Stromal cell of bone marrow (primary cell): ENCODE measurements at places on chromosomes 4 and X.

DNA sequence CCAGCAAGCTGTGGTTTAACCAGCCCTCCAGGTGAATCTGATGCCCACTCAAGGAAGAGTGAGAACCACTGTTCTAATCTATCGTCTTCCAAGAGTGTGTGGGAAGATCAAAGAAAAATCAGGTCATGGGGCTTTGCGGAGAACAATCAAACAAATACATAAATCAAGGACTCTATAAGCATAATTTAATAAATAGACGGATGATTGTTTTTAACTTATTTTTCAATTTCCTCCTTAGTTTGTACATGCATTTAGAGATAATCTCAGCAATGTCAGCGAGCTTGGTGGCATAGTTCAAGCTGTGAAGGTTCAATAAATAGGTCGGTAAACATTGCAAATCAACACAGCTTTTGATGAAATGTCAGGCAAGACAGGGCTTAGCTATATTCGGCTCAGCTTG is 84.9 kb downstream of the DMD start:
- no peak for DNase-seq

DNA sequence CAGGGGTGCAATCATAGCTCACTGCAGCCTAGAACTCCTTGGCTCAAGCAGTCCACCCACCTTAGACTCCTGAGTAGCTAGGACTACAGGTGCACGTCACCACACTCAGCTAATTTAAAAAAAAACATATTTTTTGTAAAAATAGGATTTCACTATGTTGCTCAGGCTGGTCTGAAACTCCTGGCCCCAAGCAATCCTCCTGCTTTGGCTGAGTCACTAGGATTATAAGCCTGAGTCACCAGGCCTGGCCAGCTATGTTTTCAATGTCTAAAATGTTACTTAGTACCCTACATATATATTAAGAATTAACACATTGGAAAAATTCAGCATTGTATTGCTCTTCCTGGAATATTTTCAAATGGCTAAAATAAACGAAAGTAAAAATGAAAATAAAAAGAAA is 37.5 kb downstream of the PNPLA4 start:
- DNase-seq: peak; percentile 24

DNA sequence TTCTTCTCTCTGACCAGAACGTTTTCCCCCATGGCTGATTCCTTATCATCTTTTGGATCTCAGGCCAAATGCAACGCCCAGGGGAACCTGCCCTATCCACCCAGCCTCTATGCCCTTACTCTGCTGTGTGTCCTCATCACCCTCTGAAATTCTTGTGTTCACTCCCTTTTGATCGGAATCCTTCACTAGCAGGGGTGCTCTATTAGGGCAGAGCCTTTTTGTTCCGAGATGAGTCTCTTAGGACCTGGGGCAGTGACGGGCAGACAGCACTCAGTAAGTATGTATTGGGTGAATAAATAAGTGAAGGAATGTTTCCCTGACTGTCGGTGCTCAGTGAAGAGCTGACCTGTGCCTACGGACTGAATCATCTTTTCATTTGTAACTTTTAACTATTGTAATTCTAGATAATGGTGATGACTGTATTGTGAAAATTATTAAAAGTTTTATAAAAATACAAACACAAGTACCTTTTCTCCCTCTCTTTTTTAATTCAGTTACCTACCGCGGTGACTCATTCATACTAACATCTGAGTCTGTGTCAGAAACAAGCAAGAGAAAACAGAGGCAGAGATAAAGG is 4.8 kb upstream of the TENM3 start:
- DNase-seq: no peak

DNA sequence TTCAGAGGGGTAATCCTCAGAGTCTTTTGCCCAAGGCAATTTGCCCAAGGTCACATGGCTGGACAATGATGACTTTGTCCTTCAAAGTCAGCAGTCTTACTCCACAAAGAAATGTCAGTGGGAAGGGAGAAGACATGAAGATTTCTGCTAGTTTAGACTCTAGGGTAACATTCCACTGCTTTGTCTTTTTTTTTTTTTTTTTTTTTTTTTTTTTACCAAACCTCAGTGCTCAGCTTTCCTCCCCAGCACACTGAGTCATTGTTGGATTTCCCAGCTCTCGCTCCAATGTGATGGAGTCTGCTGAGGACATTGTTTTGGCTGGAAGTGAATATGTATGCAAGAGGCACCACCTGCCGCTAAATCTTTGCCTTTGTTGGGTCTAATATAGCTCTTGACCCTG is 7.2 kb upstream of the C1QTNF7 start:
- DNase-seq: peak; percentile 83

- no peak for DNase-seq
These were observed 60.5 kb downstream of the NDNF start for GRCh38 chr4:121011780-121012340.

GRCh38 chrX:20530406-20530921 is 263.8 kb upstream of the RPS6KA3 start:
- peak; percentile 66 for DNase-seq

DNA sequence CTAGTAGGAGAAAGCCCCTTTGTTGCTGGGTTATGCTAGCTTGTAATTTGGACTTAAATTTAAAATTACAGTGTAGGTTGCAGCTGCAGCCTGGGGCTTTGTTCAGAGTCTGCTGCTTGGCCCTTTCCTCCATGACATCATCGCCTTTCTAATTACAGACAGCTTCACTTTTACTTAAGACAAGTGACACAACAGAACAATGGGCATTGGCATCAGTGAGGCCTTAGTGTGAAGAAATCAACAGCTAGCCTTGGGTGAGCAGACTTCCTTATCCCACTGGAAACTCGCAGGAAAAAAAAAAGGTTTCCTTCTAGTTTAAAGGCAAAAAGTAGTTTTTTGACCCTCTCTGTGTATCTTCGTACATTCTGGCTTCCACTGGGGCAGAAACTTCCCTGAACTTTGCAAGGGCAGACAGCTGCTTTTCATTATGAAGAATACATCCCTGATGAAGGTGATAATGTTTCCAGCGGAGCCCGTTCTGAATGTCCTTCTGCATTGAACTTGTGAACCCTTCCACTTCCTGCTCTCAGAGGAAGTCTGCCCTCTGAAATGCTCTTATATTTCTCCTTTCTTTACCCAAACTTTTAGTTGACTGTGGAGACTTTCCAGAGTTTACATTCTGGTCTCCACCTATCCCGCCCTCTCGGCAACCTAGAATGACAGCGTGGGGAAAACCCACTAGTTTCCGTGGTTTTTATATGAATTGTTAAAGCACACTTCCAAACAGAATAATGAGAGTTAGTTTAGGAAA is 123.2 kb upstream of the FAM9C start:
- no peak for DNase-seq

DNA sequence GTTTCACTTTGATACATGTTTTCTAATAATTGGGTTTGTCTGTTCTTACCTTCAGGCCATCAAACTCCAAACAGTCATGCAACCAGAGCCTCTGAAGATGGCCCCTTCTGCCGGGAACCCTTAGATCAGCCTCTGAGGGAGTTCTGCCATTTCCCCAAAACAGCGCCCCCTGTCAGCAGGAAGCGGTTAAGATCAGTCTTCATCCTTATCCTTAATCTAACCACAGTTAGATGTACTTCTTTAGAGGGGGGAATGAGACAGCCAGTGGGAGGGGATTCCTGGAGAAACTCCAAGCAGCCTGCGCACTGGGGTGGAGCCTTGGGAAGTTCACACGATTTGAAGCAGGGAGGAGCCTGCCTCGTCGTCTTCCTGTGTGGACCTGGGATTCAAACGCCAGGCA is 185.4 kb downstream of the INPP4B start:
- no peak for DNase-seq

DNA sequence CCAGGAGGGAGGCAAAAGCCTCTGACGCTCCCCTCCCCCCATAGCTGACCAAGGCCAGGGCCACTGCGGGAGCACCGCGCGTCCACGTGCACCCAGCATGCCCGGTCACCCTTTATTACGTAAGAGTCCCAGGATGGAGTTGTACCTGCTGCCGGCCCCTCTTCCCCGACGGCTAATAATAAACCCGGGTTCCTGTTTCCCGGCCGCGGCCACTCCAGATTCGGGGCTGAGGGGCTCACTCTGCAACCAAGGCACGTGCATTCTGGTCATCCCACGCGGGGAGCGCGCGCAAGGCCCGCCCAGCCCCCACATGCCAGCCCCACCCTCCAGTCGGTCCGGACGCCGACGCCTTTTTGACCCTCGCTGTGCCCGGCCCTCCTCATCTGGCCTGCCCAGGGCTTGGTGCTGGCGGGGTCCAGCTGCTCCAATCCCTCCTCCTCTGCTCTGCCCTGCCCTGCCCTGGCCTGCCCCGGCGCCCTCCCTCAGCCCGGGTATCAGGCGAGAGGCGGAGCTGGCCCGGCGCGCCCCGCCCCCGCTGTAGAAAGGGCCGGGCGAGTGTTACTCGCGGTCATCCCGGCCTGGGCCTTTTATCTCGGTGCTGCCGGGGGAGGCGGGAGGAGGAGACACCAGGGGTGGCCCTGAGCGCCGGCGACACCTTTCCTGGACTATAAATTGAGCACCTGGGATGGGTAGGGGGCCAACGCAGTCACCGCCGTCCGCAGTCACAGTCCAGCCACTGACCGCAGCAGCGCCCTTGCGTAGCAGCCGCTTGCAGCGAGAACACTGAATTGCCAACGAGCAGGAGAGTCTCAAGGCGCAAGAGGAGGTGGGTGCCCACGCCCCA is 2.6 kb downstream of the MID1IP1 start:
- peak; percentile 68 for DNase-seq

- no peak for DNase-seq
These were observed 28.0 kb downstream of the DKK2 start for GRCh38 chr4:107008115-107008514.

GRCh38 chr4:22712529-22712928 is 19.8 kb downstream of the GBA3 start:
- DNase-seq: no peak

GRCh38 chr4:53932796-53933610 is 131.4 kb downstream of the CHIC2 start:
- DNase-seq: peak; percentile 83

DNA sequence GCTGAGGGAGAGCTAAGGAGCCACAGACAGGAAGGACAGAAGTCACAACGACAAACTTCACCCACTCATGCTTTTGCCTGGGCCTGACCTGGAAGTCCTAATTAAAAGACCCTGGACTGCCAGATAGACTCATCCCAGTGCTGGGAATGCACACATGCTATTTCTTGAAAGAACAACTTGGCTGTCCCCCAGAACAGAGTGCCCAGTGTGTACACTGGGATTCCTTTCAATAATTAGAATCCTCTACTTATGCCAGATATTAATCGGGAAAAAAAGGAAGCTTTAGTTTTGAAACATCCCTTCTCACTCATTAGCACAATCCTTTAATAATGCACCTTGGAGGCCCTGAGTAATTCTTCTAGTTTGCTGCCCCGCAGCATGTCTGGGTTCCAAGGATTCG is 3.4 kb downstream of the HOPX start:
- DNase-seq: no peak

DNA sequence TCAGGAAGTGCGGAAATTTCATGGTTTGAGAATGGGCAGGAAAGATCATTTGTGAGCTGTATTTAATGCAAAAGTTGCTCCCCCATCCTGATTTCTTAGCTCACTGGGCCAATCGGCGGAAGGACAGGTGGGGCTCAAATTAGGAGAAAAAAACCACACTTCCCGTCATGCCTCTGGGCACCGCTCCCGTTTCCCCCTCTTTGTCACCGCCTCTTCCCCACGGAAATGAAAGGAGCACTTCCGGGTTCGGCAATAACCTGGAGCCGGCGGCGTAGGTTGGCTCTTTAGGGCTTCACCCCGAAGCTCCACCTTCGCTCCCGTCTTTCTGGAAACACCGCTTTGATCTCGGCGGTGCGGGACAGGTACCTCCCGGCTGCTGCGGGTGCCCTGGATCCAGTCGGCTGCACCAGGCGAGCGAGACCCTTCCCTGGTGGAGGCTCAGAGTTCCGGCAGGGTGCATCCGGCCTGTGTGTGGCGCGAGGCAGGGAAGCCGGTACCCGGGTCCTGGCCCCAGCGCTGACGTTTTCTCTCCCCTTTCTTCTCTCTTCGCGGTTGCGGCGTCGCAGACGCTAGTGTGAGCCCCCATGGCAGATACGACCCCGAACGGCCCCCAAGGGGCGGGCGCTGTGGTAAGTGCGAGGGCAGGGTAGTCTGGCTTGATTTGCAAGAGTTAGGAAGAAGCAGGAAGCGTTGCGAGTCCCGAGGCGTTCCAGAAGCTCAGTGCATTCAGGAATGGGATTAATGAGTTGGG is at the start of gene TMEM33:
TSS of gene TMEM33 (plus strand) at position 529 of the 751 bp plus-strand sequence. CDS start at position 585, 56 bp downstream.
- peak; percentile 82 for DNase-seq

DNA sequence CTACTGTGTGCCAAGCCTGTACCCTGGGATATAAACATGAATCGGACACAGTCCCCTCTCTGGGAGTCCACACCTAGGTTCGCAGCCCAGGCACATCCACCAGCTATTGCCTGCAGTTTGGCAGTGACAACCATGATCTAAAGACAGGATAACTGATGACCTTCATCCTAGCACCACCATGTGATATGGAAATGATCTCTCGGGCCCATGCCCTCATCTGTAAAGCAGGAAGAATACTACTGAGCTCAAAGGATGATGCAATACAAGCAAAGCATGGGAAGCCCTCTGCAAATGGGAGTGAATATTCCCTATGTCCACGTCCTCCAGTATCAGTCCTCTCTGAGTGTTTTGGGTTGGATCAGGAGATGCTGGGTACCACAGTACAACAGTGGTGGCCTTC is 80.9 kb upstream of the MSX1 start:
- DNase-seq: no peak

GRCh38 chrX:39144323-39144722 is 343.1 kb downstream of the MID1IP1 start:
- DNase-seq: no peak

GRCh38 chrX:107355533-107355932 is 93.9 kb upstream of the FRMPD3 start:
- no peak for DNase-seq

- DNase-seq: peak; percentile 61
These were observed 114.8 kb downstream of the REELD1 start for GRCh38 chr4:146329050-146329716.

DNA sequence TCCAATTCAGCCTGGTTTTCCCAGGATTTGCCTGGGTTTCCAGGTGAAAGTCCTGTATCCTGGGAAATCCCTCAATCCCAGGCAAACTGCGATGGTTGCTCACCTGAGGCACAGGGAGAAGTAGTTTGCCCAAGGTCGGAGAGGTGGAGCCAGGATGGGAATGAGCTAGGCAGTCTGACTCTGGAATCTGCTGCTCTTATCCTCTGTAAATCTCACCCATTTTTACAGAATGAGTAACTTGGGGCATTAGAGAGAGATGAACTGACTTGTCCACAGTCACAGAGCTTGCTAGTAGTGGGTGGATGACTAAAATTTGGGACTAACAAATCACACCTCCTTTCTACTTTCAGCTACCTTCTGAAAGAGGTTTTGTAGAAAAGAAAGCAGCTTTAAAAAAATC is 9.8 kb upstream of the ARX start:
- DNase-seq: no peak

DNA sequence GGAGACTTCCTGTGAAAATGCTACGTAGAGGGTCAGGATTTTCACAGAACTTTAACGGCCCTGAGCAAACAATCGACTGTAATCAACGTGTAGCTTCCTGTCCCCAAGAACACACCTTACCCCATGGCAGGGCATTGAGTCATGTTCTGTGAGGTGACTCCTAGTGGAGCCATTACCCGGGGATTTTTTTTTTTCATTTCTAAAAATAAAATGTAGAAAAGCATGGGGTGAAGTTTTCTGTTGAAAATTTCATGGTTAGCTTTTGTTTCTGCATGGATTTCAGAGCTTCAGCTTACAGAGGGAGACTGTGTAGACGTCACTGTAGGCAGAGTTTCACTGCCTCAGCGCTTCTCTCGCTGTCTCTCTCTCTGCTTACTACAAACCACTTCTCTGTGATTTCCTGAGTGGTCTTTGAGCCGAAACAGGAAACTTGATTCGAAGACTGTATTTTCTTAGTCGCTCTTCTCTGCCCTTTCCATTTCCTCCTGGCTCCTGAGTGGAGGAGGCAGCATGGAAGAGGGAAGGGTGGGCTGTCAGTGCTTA is 111.7 kb downstream of the NFKB1 start:
- DNase-seq: no peak

- no peak for DNase-seq
These were observed 4.5 kb downstream of the DDX3X start for GRCh38 chrX:41338436-41338835.
